Right renal pelvis (tissue), 4 donors: ENCODE measurements at places on chromosomes 2 and 18.

DNA sequence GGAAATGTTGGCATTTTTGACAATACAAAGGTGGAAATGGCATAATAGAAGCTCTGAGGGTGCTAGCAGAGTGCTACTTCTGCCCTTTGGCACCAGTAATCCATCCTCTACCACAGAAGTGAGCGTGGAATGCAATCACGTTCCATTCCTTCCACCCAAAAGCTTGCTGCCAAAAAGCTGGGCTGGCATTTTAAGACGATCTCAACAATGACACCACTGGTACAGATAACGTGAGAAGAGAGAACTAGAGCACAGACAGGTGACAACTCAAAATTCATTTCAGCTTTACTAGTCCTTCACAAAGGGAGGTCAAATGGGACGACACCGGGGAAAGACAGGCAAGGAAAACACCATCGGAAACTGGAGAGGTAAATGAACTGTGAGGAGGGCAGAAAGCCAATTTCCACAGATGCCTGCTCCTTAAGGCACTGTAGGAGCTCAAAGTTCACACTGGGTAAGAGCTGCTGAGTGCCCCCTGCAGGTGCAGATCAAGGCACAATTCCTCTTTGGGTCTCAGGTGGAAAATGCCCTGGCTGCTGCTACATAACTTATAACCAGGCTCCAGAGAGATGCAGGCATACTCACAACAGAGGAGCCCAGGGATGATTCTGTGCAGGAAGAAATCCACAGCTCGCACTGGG lies 50.7 kb upstream of the RNU4ATAC start:
- no peak for DNase-seq

GRCh38 chr18:6773777-6774176 lies 44.3 kb downstream of the ARHGAP28 start:
- no peak for DNase-seq

DNA sequence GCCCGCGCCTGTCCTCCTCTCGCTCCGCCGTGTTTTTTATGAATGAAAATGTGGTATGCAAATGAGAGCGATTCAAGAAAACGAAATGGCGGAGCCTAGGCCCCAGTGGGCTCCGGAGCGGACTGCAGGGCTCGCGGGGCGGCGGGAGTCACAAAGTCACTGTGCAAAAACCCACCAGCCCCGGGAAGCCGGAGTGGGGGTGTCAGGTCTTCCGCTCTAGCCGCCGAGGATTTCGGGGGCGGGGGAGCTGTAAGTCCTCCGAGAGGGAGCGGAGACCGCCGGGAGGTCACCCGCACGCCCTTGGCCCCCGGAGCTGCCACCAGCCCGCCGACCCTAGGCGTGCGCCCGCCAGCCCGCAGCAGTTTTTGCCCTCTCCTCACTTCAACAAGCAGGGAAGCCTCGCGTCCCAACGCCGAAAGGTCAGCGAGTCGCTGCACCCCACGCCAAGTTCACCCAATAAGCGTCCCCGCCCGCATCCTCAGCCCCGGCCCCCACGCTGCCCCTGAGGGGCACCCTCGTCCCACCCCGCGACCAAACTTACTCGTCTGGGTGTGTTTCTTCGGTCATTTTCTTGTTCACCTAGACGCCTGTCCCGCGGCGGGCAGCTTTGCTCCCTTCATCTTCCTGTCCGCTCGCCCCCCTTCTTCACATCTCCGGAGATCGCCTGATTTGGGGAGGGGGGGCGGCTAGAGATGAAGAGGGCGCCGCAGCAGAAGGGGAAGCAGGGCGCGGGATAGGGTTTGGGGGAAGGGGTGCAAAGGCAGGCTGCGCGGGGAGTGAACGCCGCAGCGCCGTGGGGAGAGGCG lies 775 bp downstream of the SPRED2 start:
- peak; percentile 40 for DNase-seq

- DNase-seq = no peak
These were observed 270.6 kb upstream of the MMADHC start for GRCh38 chr2:149858216-149858615.

GRCh38 chr2:232483311-232483922 lies 4.2 kb downstream of the ECEL1 start:
- DNase-seq = no peak

DNA sequence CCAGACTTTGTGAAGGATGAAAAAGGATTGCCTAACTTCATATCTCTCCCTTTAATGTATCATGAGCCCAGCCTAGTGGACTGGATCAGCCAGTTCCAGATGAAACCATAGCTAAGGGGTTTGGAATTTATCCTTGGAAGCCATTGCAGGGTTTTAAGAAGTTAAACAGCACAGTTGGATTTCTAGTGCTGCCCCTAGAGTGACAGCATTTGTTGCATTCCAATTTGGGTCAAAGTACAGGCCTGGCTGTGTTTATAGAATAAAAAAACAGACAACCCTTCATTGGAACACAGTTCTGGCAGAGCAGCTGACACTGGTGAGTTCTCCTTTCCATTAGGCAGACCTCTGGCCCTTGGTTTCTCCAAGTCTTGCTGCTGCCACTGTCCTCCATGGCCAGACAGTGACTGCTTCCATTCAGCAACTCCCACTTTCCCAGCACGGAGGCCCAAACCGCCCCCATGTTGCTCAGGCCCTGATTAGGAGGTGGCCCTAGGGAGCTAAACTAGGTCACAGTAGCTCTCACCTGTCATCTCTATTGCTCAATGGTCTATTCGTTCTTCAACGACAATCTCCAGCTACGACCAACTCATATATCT lies 8.0 kb downstream of the GPR39 start:
- no peak for DNase-seq

DNA sequence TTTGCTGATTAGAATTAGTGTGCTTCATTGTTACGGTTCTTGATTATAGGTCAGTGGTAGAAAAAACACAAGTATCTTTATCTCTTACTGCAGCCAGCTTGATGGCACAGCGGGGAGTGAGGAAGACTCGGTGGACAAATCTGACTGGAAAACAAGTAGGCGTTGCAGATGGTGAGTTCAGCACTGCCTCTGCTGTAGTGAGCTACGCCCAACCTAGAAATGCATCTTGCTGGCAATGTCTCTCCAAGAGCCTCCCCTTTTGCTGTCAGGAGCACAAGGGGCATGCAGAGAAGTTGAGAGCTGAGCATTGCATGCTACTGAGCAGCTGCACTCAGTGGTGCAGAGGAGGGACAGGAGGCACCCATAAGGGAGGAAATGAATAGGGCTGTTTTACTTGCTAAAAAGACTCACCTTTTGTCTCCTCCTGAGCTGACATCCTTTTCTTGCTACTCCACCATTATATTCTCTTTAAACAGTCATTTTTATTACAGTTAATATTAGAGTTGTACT lies 977.3 kb upstream of the ACVR2A start:
- no peak for DNase-seq
